ENCODE measurements at places on chromosomes 7 and 10.

- DNase-seq: no peak
Observed at GRCh38 chr10:90845726-90846125, 12.1 kb downstream of the HTR7 start.

DNA sequence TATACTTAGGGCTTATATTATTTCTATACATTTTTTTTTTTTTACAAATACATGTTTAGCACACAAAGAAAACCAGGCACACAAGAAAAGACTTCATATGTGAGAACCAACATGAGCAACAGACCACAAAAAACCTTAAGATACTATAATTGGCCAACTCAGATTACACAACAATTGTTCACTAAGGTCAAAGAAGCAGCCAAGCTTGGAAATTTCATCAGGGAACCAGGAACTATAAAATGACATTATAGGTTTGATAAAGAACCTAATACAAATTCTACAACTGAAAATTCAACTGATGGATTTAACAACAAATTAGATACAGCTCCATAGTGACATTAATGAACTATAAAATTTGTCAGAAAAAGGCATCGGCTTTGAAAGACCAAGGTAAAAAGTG is 4.4 kb upstream of the LUC7L2 start:
- no peak for DNase-seq

DNA sequence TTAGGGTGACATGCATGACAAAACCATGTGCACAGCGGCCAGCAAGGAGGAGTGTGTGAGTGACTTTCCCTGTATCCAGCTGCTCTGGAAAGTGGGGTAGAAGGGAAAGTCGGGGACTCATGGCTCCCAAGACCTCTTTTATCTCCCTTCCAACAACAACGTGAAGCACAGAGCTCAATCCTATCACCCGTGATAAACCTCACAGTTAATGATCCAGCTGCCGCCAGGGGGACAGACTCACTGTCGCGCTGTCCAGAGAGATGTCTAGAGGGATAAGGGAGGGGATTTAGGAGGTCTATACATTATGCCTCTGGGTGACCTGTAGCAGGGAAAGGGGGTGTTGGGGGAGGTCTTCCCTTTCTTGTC is 84.0 kb upstream of the SMNDC1 start:
- DNase-seq: no peak

DNA sequence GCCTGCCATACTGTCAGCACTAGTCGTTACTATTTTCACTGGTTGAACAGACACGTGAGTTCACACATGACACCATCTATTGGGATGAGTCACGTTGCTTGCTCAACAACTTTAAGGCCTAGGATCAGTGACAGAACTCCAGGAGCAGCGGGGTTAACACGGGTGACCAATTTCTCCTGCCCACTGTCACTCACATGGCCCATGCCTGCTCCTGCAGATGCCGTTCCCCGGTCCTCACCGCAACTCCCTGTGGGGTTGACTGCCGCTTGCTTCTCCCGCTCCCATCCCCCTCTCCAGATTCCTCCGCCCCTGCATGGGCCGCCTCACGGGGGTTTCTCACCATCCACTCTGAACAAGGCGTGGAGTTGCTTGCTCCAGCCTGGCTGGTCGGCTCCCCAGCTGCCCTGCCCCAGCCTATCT is 128.2 kb downstream of the TAX1BP1 start:
- no peak for DNase-seq

GRCh38 chr7:2253021-2253420 is 11.0 kb downstream of the NUDT1 start:
- DNase-seq: no peak

DNA sequence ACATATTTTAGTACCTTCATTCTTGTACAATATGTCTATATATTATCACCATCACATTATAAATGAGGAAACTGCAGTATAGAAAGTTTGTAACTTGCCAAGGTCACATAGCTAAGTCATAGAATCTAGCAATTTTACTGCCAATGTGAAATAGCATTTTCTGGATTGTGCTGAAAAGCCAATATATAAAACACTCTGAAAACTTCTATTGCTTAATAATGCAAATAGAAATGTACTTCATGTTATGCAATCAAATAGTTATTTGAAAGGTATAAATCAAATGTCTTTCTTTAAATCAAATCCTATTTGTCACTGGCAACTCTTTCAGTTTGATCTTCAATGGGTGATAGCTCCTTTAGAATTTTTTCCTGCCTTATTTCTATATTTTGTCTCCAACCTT is 129.5 kb downstream of the TMEM26 start:
- no peak for DNase-seq

GRCh38 chr10:127079392-127079791 is 117.0 kb downstream of the INSYN2A start:
- no peak for DNase-seq

DNA sequence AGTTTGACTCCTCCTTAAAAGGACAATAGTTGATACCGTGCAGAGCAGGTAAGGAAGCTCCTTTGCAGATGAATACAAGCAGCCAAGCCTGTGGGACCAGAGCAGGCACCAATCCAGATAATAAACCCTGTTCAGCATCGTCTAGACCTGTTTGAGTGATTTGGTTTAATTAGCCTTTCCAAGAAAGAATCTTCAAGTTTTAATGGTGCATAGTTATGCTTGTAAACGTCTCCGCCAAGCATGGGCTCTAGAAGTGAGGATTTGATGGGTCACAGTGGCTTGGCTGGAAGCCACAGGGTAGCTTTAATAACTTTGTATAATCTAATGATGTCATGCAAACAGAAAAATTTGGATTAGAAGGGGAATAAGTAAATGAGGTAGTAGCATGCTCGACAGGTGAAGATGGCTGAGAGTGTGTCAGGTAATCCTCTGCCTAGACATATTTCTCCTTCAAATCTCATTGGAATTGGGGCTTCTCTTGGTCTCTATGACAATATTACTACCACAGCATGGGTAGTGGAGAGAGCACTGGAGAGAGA is 188.4 kb downstream of the DYNC1I1 start:
- no peak for DNase-seq

- DNase-seq: no peak
Observed at GRCh38 chr7:81594767-81595166, 175.1 kb downstream of the HGF start.

Measured in esophagus squamous epithelium (tissue), 5 donors.